ENCODE measurements at places on chromosomes 7 and 10.

- DNase-seq, result no peak
Measured at GRCh38 chr10:131157899-131158298, 153.6 kb downstream of the TCERG1L start.

- DNase-seq, result no peak
Measured at GRCh38 chr7:93053209-93053948, 64.4 kb downstream of the SAMD9 start.

- no peak for DNase-seq
Measured at GRCh38 chr7:122965306-122965705, 30.2 kb downstream of the TAS2R16 start.

GRCh38 chr10:124225029-124225466 is 131.7 kb upstream of the CHST15 start:
- DNase-seq, result no peak

GRCh38 chr10:68560943-68561864 is 1.1 kb downstream of the TET1 start:
- DNase-seq, result peak; percentile 53

DNA sequence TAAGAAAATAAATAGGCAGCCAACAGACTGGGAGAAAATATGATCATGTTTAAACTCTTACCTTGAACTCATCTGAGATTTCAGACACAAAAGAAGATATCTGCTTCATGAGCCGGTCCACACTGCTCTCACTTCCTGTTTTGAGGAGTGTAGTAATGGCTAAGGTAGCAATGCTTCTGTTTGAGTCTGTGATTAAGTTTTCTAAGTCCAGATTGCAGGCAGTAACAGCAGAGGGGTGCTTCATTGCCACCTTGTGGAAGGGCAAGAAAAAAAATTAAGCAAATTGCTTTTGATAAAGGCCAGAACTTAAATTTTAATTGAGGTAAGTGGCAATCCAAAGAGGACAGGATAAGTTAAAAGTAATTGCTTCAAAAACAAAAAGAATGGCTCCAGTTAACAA is 69.1 kb downstream of the MEST start:
- peak; percentile 47 for DNase-seq

GRCh38 chr7:138892006-138892630 is 89.1 kb downstream of the KIAA1549 start:
- no peak for DNase-seq

DNA sequence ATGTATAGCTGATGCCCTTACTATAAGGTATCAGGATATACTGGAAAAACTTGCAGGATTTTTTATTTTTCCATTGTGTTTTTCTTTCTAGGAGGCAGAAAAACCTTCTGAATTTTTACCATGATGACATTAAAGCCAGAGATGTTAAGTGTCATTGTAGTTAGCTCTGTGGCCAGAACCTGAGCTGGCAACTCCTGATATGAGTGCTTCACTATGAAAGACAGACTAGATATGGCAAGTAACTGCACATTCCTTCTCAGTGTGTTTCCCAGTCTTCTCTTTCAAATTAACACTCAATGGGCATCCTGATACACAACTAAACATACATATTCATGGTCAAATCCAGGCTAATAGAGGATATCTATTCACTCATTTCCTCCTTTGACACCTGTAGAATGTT is 166.2 kb downstream of the CTTNBP2 start:
- DNase-seq, result no peak

DNA sequence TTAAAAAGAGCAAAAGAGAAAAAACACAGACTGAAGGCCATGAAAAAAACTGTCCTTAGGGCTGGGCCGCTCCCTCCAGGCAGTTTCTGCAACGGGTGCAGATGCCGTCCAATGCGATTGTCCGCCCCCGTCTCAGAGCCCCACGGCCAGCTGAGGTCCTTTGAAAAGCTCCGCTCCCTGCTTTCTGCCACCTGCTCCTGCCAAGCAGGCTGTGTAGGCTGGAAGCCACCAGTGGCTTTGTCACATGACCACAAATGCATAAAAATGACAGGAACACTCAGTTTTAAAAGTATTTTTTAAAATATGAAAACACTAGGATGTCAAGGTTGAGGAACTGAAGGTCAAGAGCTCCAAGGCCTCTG is 71.7 kb downstream of the AMZ1 start:
- no peak for DNase-seq

DNA sequence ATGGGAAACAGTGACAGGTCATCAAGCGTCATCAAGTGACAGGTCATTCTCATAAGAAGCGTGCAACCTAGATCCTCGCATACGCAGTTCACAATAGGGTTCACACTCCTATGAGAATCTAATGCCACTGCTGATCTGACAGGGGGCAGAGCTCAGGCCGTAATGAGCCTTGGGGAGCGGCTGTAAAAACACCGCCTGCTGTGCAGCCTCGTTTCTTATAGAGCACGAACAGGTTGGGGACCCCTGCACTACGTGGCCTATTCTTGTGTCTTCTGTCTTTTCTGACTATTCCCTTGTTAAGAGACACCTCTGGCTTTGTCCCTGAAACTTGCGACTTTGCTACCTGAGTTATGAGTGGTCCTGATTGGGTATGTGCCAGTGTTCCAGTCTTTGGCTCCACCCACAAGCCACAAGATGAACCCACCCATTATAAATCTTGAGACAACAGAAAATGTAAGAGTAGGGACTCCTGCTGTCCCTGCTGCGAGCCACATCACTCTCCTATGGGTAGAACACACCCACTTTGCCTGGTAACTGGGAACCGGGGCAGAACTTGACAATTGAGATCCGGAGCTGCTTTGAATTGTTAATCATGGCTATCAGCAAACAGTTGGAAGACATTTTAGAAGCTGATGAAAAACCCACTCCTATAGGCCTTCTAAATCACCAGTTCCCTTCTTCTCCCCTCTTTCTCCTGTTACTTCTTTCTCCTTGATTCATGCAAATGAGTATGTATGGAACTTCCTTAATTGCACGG is 55.8 kb upstream of the EXOC4 start:
- peak; percentile 68 for DNase-seq

GRCh38 chr7:46318276-46318675 is 397.2 kb upstream of the IGFBP3 start:
- no peak for DNase-seq

- no peak for DNase-seq
Measured at GRCh38 chr10:128032466-128032865, 93.8 kb downstream of the MKI67 start.

- no peak for DNase-seq
Measured at GRCh38 chr10:110163192-110163773, 44.1 kb upstream of the MXI1 start.

All from iPS-NIHi11 (cell line).